ENCODE measurements at places on chromosomes 2 and 18. TPM values are rescaled to one million over a fixed set of nuclear protein-coding genes. Genes with fewer than 3 reads are reported as not detected.
A peak's percentile ranks its signal among the peaks of the same experiment; 100 is the strongest.

DNA sequence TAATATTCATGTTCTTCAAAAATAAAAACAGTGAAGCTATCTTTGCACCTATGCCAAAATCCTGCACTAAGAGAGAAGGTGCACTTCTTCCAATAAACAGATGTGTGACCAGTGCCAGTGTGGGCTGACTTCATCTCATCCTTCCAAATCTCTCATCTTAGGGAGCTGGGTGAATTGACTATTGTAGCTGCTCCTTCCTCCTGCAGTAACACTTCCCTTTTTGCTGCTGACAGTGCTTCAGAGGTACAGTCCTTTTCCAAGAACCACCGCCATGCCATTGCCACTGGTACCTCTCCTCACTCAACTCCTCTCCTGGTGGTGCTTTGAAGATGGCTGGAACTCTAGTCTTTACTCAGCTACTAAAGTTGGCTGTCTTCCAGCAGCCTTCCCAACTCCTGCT is 42.1 kb upstream of the ARHGAP25 start:
- H3K36me3 ChIP-seq, result no peaks in the 10 kb centered on the region
- no peak overlapping the region for H3K27ac ChIP-seq

DNA sequence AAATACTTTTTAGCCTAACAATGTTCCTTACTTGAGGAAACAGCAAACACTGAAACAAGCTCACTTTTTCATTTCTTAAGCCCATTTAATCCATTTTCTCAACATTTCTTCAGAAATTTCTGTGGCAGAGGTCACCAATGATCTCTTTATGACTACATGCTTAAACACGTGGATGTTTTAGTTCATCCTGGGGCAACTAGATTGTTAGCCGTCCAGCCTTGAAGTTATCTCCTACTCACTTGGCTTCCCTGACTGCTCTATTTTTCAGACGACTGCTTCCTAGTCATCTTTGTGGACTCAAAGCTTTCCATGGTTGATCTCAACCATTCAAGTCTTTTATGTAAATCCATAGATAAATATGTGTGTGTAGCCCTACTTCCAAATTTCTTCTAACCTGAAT is 24.1 kb downstream of the CD302 start:
- H3K27me3 ChIP-seq, result no peaks in the 10 kb centered on the region
- H3K4me3 ChIP-seq, result no peak overlapping the region
- H3K36me3 ChIP-seq, result peaks cover 7% of the 10 kb centered on the region
- H3K27ac ChIP-seq, result no peak overlapping the region
- peak; percentile 22 for DNase-seq

DNA sequence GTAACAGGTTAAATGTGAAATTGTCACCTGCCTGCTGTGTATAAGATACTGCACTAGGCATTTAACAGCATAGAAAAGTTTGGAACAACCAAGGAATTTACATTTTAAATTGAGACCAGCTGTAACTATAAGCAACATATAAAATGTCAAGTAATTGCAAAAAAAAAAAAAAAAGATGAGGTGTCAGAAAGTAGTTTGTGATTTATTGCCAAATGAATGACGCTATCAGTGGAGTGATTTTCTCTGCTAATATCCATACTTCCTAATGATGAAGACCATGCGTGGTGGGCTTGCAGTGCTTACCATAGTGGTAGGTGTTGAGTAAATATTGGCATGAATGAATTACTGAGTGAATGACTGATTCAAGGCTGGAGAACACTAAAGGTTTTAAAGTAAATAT is 73.3 kb downstream of the OSBPL6 start:
- no peak overlapping the region for H3K4me3 ChIP-seq
- H3K27ac ChIP-seq, result no peak overlapping the region
- no peaks in the 10 kb centered on the region for H3K36me3 ChIP-seq
- H3K4me1 ChIP-seq, result no peaks in the 10 kb centered on the region
- no peaks in the 10 kb centered on the region for H3K27me3 ChIP-seq

DNA sequence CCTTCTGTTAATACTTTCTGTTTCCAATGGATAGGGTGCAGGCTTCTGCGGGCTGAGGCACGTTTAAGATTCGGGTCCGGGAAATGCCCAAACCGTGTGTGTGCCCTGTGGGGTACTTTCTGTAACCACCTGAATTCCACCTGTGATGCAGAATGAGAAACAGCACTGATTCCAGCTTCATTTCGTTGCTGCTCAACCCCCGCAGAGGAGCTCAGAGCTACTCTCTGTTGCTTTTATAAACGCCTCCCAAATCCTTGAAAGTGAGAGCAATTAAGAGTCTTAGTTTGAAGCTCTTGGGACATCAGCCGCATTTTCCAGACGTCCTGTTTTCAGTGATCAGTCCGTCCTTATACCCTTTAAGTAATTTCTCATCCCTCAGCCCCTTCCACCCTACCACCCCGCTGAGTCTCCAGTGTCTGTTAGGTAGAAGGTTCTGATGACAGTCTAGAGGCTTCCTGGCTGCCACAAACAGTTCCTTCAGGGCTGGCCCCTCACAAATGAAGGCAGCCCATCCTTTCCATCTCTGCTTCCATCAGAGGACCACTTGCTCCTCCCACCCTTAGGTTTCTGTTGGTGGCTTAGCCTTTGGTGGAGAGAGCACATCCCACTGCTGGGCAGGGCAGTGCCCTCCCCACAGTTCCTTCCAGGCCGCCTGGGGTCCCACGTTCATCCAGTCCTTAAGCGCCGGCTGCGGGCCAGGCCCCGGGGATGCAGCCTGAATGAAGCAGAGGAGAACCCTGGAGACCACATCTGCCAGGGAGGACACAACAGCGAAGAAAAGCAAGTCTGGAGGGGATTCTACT is 230.1 kb downstream of the SEPTIN10 start:
- peaks cover 25% of the 10 kb centered on the region for H3K4me1 ChIP-seq
- no peaks in the 10 kb centered on the region for H3K27me3 ChIP-seq

DNA sequence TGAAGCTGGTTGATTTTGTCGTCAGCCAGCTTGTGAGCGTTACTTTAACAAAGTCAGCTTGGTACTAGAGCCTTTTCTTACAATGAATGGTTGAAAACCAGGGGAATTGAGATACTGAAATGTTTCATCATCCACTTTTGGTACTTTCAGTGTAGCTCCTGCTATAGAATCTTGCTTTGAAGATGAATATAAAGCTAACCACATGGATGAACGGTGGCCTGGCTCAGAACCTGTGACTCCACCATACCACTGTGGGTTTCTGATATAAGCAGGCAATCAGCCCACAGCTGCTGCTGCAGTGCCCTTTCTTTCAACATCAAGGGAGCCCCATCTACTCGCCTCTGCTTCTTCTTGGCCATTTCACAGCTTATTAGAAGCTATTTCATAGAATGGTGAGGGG is 53.2 kb upstream of the GPR45 start:
- DNase-seq, result no peak
- H3K27ac ChIP-seq, result no peak overlapping the region
- peaks cover 13% of the 10 kb centered on the region for H3K27me3 ChIP-seq
- no peaks in the 10 kb centered on the region for H3K36me3 ChIP-seq
- H3K4me3 ChIP-seq, result no peak overlapping the region
- no peaks in the 10 kb centered on the region for H3K4me1 ChIP-seq

- peaks cover 3% of the 10 kb centered on the region for H3K4me1 ChIP-seq
- peak overlapping the region; percentile 82 for H3K27ac ChIP-seq
- no peaks in the 10 kb centered on the region for H3K36me3 ChIP-seq
- H3K4me3 ChIP-seq, result peak overlapping the region; percentile 39
These were observed 8.7 kb upstream of the TXNDC2 start for GRCh38 chr18:9876867-9877654.

Gene STEAP3
- 43.9 TPM for polyA plus RNA-seq

Gene LRRC30
- polyA plus RNA-seq, result not detected

Gene COL4A4
- not detected for polyA plus RNA-seq

Measured in IMR-90 (cell line).